Activated T-cell treated with anti-CD3 and anti-CD28 coated beads for 24 hours (primary cell): ENCODE measurements at places on chromosomes 5 and 9.

DNA sequence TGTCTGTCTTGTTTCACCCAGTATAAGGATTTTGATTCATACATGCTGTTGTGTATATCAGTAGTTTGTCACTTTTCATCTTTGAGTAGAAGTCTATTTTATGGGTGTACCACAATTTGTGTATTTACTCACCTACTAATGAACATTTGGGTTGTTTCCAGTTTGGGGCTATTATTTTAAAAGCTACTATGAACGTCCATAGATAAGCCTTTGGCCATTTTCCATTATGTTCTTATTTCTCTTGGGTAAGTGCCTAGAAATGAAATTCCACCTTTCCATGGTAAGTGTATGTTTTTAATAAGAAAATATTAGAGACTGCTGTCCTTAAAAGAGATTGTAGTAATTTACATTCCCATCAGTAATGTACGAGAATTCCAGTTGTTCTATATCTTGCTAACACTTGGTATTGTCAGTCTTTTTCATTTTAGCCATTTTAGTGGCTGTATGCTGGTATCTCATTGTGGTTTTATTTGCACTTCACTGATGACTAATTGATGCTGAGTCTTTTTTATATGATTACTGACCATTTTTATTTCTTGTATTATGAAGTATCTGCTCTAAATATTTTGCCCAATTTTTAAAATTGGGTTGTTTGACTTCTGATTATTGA lies 17.9 kb upstream of the PDE8B start:
- no peak for DNase-seq

DNA sequence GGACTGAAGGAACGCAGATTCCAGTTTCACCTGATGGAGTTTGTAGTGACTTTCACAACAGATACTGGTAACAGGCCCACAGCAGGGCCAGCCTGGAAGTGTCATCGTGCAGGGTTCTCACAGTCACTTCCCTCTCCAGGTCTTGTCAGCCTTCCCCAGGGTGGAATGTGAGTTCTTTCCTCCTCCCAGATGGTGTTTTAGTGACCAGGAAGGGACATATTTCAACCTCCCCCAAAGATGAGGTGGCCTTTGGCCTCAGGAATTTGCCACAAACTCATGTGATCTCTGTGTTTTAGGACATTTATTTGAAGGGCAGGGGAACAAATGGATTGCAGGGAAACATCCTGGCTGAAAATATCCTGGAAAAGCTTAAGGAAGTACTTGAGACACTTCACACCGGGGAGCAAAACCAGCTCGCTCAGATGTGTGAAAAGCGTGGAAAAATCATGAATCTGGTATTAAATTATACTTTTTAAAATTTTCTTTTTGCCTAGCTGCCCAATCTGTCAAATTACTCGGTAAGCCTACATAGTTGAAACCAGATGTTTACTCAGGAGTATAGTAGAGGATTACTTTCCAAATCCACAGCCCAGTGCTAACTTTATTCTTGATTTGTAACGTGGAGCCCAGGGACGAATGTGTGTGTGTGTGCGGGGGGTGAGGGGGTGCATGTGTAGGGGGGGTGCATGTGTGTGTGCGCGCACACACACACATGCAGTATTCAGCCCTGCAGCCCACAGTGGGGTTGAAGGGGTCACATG lies 66.8 kb downstream of the PTPDC1 start:
- DNase-seq, result no peak

- DNase-seq, result no peak
Observed at GRCh38 chr5:31844622-31845345, 205.9 kb downstream of the PDZD2 start.

DNA sequence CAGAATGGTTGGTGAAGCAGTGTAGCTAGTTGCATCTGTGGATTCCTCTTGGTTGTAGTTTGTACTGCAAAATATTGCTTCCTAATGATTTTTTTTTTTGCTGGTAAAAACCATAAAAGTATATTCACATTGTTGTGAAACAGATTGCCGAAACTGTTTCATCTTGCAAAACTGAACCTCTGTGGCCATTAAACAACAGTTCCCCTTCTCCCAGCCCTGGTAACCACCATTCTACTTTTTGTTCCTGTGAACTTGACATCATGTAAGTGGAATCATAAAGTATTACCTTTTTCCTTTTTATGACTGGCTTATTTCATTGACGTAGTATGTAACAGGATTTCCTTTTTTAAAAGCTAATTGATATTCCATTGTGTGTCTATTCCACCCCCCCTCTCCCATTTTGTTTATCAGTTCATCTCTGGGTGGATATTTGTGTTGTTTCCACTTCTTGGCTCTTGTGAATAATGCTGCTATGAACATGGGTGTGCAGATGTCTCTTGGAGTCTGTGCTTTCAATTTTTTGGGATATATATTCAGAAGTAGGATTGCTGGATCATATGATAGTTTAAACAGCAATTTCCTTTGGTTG lies 11.8 kb downstream of the SUB1 start:
- DNase-seq, result no peak

DNA sequence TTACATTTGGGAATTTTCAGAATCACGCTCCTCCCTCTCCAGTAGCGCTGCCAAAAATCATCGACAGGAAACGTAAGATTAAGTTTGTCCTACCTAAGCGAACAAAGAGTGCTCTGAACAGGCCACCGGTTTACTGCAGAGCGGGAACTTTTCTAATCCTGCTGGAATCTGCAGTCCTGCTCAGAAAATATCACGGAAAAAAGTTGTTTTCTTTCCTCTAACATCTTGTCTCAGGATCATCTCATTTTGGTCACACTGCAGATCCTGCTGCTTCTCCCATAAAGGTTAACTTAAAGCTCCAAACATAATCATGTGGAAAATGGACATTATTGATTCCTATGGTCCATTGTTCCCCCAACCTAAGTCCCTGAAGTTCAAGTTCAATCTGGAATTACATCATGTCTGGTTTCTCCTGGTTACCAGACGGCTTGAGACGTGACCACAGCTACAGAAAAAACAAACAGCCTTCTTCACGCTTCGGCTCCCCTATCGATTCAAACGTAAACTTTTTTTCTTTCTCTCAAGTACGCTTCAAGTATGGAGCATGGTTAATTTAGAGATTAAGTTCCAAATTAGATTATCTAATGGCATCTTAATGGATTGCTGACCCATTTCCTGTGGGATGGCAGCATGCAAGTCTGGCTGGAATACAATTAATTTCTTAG lies 217.6 kb downstream of the NFIB start:
- DNase-seq, result no peak

DNA sequence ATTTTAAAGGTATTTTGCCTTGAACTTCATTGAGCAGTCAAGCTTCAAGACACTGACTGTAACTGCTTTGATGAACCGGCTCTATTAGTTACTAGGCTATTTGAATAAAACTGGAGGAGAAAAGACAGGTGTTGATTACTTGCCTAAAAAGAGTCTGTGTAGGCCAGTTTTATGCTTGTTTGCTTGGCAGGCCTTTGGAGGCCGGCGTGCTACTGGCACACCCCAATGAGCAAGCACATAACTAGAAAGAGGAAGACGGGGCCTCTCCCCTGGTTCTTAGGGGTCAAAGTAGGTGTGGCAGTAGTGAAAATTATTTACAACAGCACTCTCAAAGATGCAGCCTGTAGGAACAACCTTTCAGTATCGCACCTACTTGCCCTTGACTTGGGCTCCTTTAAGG lies 2.1 kb upstream of the ZFR start:
- no peak for DNase-seq

- no peak for DNase-seq
Observed at GRCh38 chr5:145244788-145245187, 590.4 kb downstream of the PRELID2 start.

GRCh38 chr5:176418251-176418650 lies 1.9 kb upstream of the CLTB start:
- DNase-seq, result no peak

DNA sequence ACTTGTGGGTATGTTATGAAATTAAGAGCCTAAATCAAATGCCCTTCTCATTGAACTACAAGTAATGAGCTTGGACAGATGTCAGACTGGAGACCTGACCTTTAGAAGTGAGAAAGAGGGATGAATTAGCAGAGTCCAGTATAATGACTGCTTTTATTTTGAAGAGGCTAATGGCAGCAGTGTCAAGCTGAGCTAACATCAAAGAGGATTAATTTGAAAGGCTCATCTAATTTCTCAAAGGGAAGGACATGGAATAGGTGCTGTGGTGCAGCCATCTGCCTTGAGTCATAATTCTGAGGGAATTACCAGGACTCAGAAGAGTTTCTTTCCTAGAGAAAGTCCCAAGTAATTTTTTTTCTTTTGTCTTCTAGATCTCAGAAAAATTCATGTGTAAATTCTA lies 57.6 kb downstream of the FAM81B start:
- no peak for DNase-seq

- no peak for DNase-seq
Observed at GRCh38 chr9:70117835-70118319, 74.2 kb downstream of the MAMDC2 start.

DNA sequence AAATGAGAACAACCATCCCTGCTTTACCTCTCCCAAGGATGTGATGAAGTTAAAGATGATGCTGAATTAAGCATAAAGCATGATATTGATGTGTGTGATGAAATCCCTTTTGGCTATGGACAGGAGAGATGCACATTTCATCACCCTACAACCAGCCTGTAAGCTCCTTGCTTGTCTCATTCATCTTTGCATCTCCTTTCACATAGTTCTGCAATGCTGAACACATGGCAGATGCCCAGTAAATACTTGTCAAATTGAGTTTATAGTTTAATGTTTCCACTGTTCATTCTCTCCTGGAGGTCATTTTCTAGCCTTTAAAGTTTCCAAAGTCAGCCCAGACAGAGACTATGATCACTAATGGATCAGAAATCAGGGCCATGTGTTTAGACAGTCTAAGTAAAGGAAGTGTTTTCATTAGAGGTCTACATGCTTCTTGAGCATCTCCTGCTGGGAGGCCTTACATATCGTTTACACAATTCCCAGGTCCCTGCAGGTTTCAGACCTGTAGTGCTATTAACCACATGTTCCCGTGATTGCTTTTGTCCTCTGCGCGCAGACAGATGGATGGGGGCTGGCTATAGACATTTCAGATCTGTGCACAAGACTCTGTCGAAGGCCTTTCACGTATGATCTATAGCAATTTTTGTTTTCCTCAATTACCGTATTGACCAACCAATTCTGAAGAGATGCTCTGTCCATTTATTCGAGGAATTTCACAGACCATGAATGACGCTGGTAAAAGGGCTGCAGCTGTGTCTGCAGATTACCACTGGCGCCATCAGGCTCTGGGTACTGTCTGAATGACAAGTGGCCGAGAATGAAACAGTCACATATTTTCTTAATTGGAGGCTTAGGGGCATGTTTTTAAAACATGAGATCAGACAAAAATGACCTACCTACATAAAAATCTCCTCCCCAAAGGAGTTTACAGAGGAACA lies 49.0 kb upstream of the CKMT2 start:
- DNase-seq, result no peak

- no peak for DNase-seq
Observed at GRCh38 chr5:84393969-84394368, 9.3 kb upstream of the EDIL3 start.

DNA sequence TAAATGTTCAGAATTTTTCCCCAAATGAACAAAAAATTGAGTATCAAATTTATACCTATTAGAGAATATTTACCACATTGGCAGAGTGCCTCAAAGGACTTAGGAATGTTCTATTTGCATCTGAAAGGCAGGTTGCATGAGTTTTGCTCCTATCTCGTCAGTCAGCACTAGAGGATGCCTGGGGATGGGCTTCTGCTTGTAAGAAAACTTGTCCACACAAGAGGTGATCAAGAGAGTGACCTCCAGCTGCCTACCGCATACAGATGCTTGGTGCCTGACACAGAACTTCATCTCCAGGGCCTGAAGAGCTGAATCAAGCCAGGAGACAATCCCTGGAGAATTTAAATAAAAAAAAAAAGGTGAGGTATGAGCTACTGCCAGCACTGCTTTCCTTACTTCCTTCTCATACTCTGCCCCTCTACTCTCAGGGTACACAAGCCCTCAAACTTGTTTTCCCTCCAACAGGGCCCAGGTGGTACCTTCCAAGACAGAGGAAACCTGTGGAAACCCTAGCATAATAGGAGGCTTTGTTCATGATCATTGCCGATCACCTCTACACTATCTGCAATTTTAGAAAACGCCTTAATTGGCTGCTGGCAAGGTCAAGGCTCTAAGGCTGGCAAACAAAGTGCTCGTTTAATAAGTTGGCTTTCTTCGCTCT lies 166.6 kb downstream of the ELAVL2 start:
- no peak for DNase-seq

DNA sequence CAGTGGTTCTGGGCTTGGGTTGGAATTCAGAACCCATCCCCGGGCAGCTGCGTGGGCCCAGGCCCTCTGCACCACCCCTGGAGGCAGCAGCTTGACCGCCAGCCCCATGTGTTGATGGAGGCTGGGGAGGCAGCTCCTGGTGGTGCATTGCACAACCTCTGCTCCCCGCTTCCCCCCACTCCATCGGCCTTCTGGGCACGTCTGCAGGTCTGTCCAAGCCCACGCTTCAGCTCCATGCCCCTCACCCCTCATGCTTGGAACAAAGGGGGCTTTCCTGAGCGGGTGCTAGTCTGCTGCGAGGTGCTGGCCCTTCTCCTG lies 1.4 kb downstream of the NCS1 start:
- DNase-seq, result no peak

GRCh38 chr9:101569741-101570501 lies 24.8 kb downstream of the PPP3R2 start:
- no peak for DNase-seq

DNA sequence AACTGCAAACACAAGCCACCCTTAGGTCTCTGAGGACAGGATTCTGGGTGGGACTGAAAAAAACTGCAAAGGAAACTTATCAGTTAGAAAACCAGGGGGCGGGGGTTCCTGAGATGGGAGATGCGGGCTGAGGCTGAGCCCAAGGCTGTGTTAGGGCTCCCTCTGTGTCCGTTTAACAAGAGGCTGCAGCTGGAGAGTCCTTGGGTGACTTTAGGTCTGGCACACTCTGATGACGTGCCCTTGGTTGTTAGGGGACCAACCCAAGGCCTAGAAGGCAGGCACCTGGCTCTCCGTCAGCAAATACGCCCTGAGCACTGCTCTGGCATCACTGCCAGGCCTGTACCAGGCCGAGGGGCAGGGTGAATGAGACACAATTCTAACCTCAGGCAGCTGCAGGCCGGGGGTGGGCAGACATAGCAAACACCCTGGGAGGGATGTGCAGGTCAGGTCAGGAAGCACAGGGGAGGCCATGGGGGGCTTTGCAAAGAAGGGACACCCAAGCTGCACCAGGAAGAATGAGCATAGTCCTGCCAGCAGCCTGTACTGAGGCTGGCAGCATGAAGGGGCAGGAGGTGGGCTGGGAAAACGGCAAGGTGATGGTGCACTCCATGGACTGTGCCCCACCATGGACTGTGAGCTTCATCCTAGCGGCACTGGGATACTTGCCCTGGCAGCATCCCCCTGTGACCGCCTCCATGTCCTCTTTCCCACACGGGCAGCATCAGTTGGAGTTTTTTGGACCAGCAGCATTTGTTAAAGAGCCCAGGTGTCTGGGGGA lies 137.9 kb downstream of the GABBR2 start:
- no peak for DNase-seq

GRCh38 chr5:74182603-74183002 lies 457.9 kb downstream of the ENC1 start:
- DNase-seq, result no peak
